ENCODE measurements at places on chromosomes 2 and 18.

GRCh38 chr2:7378591-7378990 is 461.4 kb downstream of the RNF144A start:
- DNase-seq, result no peak

DNA sequence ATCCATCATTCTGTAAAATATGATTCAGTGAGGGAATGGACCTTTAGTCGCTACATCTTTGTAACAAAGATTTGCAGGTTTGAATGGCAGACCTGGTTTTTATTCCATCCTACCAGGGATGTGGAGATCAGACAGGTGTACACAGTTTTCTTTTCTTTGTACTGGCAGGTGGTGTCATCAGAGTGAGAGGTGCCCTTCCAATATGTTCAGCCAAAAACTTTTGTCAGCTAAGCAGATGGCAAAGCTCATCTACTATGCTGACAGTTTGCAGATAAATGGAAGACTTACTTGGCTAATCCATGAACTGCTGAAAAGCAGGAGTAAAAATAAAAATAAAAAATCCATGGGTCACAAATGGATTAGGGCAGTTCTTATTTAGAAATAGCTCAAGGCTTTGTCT is 185.5 kb upstream of the DOK6 start:
- peak; percentile 92 for DNase-seq

GRCh38 chr2:112164876-112165275 is 26.7 kb downstream of the FBLN7 start:
- DNase-seq, result no peak

DNA sequence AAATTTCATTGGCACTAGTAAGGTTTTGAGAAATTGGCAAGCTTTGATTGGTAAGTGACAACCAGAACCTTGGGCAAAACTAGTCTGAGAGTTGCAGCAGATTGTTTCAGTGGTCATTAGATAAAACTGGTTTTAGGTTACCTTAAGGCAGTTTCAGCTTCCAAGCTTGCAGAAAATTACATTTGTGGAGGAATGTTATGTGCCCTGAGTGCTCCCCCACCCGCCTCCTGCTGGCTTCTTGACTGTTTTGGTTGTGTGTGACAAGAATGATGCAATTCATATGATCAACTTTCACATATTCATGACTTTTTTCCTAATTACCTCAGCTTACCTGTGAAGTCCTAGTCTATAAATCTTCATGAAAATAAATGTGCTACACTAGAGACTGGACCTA is 599.5 kb upstream of the ZNF804A start:
- DNase-seq, result no peak

DNA sequence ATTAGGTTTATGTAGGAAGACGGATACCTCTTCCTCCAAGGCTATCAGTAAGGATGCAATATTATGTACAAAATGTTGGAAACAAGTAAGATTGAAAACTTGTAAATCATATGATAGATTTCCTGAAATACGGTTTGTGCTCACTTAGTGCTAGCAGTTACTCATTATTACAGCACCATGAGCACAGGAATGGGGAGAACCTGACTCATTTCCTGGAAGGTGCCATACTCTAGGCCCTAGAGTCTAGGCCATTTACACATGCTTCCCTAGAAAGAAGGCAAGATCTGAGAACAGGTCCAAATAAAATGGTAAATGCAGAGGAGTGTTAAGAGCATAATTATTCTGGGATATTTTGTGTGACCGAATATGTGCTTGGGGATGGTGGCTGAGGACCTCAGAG is 467.7 kb upstream of the CELF4 start:
- no peak for DNase-seq

Measured in NCI-H1105 treated with DMSO at 0.1 percent for 48 hours (cell line).